Stimulated activated CD4-positive, alpha-beta T cell treated with anti-CD3 and anti-CD28 coated beads, TNF-alpha, amount 100 ng/mL, for 48 hours (primary cell): ENCODE measurements at places on chromosomes 1 and 21.

- DNase-seq: peak; percentile 14
These were observed 231.3 kb upstream of the VAMP3 start for GRCh38 chr1:7539769-7540175.

DNA sequence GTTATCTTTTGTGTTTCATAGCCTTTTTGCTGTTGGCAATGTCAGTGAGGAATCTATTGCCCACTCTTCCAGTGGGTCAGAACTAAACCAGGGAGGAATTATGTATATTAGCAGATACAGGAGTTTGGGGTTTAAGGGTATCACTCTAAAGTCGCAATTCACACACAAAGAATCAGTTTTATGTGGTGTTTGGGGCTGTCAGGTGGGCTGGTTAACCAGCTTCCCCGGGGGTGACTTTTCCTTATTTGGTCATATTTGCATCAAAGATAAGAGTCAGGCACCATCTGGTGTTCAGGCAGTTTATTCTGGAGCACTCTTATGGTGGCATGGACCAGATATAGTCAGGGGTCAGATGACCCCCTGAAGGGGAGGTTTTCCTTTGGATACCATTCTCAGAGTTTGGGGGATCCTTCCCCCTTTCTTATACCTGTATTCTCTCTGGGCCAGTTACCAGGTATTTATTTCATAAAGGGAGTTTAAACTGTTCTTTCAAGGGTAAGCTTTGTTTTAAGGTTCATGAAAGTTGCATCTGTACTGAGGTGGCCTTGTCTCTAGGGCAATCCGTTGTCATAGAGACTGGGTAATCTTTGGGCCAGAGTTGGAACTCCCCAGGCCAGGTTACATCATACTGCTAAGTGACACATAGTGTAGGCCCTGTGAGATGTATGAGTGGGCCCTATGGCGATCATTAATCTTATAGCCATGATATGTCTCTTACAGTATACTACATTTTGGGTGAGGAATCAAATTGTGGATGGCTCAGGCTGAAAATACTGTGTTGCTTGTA, 148.2 kb downstream of the RWDD3 start:
- no peak for DNase-seq

- no peak for DNase-seq
These were observed 20.4 kb upstream of the TMEM52 start for GRCh38 chr1:1939296-1940122.

DNA sequence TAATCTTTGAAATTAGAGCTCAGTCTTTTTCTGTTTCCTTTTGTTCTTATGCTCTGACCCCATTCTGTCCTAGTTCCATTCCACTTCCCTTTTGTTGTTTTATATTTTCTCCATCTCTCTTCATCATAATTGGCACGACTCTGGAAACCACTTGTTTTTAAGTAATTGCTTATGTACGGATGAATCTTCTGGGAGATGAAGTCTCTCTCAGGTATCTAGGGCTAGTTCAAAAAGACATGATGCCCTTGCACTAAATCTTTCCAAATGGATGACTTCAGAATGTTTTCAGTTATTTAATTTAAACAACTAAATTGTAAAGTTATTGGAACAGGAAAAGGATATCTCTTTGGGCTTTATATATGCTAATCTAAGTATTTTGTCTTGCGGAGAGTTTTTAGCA, at the start of gene OR6F1:
Gene OR6F1 (minus strand): TSS at position 101 of the 400 bp plus-strand sequence. CDS start 3,891 bp downstream, outside the sequence.
- no peak for DNase-seq

DNA sequence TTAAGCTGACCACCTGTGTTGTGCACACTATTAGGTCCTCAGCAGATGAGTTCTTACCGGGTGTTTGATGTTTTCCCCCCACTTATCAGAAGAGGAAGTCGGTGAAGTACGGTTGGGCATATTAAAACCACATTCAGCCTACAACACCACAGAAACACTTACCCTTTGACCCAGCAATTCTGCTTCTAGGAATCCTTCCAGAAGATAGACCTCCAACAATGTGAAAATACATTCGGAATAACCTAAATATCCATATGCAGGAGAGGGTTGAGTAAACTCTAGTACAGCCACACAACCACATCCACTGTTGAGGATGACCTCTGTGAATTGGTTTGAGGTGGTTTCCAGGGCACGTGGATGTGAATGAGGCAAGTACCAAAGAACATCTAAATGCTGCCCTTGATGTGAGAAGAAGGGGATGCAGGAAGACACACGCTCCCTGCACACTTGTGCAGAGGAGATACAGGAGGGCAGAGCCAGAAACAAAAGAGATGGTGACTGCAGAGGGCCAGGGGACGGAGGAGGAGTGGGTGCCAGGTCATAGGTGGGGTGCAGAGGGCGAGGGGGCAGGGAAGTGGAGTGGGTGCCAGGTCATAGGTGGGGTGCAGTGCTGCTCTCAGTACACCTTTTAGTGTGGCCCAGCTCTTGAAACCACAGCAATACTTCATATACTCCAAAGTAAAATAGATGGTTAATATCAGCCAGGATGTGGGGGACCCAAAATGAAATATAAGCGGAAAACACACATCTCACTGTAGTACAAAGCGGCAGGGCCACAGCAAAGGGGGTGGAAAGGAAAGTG, 12.8 kb downstream of the ADARB1 start:
- DNase-seq: no peak

GRCh38 chr1:184630679-184631060, 124.0 kb downstream of the EDEM3 start:
- no peak for DNase-seq

DNA sequence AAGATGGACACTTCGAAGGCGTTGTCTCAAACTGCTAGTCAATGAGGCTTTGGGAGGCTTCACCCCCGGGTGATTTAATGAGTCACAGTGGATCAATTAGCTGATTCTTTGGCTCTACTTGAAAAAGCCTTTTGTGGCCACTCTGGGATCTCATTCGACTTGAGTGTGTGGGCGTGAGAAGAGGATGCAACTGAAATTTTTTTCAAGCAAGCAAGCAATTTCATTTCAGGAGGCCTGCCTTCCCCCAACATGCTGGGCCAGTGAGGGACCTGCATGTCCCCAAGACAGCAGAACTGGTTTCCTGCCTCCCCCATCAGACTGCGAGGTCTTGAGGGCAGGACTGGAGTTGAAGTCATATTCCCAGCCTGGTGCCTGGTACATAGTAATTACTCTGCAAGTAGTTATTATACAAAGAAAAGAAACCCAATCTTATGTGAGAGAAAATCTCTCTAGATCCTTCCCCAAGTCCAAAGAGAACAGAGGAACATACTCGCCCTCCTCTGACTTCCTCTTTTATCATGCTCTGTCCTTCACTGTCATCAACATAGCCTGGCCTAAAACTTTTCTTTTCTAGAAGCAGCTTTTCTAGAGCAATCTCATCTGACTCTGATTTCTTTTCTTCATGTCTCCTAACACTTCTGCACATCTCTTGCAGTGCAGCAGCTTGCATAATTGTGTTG, 22.7 kb downstream of the SYT6 start:
- DNase-seq: no peak

DNA sequence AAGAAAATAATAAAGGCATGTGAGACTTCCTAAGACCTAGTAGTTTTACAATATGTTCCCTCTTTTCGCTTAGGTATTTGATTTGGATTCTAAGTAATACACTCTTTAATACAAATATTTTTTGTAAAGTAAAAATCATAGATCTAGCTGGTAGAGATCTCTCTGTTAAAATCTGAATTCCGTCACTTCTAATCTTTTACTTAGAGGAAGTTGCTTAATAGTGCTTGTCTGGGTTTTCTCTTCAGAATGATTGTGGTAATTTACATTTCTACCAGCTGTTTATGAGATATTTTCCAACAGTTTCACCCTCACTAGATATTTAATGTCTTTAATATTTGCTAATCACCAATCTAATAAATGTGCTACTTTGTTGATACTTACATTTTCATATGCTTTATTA, 23.3 kb downstream of the RBM11 start:
- no peak for DNase-seq

DNA sequence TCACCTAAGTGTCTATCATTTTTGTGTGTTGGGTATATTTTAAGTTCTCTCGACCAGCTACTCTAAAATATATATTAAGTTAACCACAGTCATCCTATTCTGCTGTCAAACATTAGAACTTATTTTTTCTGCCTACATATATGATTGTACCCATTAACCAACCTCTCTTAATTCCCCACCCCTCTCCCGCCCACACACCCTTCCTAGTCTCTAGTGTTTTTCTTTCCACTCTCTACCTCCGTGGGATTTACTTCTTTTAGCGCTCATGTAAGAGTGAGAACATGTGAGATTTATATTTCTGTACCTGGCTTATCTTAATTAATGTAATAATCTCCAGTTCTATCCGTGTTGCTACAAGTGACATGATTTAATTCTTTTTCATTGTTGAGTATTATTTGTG, 26.6 kb downstream of the KCNK2 start:
- no peak for DNase-seq

DNA sequence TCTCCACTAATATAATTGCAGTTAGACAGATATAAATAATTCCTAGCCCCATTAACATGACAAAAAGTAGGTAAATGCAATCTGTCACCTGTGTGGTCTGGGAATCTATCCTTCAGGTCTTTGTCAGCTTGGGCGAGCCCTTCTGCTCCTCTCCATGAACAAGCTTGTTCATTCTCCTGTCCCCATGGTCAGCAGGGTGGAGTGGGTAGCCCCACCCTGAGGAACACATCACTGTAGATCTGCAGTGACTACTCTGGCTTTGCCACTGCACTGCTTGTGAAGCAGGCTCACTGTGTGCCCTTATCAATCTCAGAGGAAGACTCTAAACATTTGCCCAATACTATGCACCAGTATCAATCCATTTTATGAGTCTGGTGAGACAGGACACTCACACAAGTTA, 279.0 kb downstream of the MATN1 start:
- DNase-seq: no peak

DNA sequence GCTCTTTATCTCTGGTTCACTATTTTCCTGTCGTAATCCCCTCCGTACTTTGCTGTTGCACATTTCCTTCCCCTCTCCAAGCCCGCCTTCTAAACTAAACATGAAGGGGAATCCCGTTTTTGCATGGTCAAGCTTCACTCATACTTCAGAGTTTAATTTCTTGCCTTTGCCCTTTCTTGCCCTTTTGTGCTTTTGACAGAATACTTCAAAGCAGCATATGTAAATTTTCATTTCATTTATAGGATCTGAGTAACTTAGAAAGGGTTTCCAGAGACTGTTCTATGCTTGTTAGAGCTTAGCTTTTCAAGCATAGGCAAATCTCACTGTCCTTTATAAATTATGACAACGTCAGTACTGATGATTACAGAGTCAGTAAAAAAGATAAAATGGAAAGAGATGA, 27.7 kb downstream of the SPATA45 start:
- DNase-seq: no peak

DNA sequence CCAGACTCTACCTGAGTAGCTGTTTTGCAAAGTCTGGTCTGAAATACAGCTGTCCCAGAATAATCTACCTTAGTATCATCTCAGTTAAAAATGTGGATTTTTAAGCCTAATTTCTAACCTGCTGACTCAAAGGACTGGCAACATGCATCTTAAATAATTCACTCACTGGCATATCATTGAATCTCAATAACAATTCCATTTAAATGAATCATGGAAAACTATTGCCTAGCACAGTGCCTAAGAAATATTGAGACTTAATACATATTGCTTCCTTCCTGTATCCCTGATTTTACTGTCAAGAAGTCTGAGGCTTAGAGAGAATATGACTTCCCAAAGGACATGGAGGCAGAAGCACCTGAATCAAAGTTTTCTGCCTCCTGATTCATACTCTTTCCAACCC, 3.1 kb downstream of the CCDC190 start:
- DNase-seq: no peak

DNA sequence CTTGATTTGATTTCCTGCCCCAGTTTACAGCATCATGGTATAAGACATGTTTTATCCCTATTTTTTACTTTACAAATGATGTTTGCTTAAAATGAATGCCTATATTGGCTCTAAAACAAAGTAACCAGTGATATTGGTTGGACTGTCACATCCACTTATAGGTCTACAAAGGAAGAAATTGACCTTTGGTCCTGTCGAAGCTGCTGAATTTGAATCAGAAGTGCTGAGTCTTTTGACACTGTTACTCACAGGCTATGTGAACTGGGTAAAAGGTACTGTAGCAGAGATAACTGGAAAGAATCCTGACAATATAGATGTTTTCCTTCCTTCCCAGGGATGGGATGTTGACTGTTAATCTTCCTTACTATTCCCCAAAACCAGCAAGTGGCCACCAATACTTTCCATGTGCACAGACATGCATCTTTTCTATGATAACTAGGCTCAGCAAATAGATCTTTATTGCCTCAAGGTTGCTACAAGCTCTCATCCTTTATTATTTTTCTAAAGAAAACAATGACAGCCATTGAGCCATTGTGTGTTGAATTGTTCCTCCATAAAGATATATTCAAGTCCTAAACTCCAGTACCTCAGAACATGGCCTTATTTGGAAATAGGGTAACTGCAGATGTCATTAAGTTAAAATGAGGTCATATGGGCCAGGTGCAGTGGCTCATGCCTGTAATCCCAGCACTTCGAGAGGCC, 175.9 kb upstream of the NR5A2 start:
- no peak for DNase-seq

GRCh38 chr21:41624674-41625310, 116.8 kb upstream of the TMPRSS2 start:
- no peak for DNase-seq

DNA sequence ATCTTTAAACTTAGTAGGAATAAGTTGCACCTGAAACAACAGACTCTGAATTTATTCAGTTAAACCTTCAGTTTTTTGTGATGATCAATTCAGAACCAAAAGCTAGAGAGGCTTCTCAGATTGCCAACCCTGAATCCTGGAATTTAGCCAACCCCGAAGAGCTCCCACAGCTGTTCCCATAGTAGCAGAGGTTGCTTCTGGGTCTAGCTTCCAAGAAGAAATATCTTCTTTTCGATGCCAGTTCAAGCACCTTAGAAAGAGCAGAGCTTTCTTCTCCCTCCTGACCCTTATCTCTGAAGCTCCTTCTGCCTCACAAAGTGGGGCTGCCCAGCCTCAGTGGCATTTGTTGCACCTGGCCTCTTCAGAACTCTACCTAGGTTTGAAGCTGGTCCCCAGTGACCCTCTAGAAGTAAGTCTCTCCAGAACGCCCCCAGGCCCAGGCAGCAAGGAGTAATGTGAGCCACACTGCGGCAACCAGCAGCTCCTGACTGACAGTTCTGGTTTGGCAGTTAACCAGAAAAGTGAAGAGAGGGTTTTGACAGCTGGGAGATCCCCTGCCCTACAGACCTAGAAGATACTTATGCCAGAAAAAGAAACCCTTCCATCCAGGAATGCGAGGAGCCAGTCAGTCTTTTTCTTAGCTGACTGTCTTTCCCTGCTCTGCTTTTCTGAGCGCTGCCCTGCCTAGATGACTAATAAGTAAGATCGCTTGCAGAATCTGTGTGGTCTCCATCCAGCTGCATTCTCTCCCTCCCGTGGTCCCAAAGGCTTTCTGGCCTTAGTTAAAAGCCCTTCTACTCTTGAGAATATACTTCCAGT, 165.9 kb downstream of the ADGRL4 start:
- DNase-seq: no peak

GRCh38 chr21:41112740-41113692, 54.9 kb upstream of the BACE2 start:
- no peak for DNase-seq

GRCh38 chr1:196655071-196655470, 3.2 kb downstream of the CFH start:
- DNase-seq: no peak

- no peak for DNase-seq
These were observed 13.2 kb downstream of the CASP9 start for GRCh38 chr1:15510611-15511405.
